Activated CD4-positive, CD25-positive, alpha-beta regulatory T cell treated with anti-CD3 and anti-CD28 coated beads, Interleukin-2, amount 50 U/mL, for 24 hours (primary cell): ENCODE measurements at places on chromosomes 12 and 14.

DNA sequence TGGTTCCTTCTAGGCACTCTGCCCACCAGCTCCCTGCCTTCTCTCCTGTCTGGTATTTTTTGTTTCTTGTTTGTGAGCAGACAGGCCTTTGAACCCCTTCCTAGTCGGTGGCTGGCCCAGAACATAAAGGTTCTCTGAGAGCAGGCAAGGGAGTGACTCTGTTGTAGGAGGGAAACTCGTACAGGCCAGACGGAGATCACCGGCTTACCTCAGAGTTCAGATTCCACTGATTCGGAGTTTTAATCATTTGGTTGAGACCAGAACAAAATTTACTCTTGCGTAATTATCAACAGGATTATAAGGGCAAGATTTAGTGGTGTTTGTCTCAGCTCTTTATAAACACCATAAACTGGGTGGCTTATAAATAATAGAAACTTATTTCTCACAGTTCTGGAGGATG, 128.3 kb downstream of the PLXNC1 start:
- ATAC-seq = no peak

GRCh38 chr14:77556946-77557345, 58.3 kb upstream of the ISM2 start:
- no peak for ATAC-seq

DNA sequence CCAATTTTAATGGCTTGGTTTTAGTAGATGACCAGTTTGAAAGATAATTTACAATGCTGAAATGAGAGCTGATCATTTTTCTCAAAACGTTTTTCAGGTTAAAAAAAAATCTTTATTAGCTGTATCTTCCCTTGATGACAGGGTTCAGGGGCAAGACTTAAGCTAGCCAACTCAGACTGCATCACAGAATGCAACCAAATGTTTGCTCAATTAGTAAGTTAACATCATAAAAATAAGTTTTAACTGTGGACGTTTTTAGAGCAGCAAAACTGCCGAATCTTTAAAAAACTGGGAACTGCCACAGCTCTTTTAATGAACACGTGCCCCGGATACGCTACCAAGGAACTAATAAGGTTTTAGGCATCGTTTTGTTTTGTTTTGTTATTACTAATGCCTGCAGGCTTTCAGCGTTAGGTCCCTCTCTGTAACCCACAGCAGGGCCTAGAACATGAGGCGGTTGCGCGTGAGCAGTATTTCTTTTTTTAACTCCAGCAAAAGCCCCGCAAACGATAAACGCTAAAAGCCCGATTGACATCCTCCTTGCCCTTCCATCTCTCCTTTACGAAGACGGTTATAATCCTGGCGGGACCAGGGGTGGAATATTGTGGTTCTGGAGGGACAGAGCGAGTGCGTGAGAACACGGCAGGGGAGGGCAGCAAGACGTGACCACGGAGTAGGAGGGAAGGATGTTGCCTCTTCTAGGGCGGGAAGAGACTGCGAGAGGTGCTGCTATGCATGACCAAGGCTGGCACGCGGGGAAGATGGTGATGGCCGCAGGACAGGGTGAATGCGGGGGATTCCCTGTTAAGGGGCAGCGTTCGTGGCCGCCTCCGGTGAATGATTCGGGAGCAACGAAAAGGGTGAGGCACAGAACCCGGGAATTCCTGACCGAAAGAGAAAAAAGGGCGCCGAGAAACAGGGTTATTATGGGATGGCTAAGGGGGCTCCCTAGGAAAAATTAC, 652 bp downstream of the SUPT16H start:
- peak; percentile 39 for ATAC-seq

- ATAC-seq = peak; percentile 79
Measured at GRCh38 chr14:21264025-21264801, 5.0 kb downstream of the HNRNPC start.

DNA sequence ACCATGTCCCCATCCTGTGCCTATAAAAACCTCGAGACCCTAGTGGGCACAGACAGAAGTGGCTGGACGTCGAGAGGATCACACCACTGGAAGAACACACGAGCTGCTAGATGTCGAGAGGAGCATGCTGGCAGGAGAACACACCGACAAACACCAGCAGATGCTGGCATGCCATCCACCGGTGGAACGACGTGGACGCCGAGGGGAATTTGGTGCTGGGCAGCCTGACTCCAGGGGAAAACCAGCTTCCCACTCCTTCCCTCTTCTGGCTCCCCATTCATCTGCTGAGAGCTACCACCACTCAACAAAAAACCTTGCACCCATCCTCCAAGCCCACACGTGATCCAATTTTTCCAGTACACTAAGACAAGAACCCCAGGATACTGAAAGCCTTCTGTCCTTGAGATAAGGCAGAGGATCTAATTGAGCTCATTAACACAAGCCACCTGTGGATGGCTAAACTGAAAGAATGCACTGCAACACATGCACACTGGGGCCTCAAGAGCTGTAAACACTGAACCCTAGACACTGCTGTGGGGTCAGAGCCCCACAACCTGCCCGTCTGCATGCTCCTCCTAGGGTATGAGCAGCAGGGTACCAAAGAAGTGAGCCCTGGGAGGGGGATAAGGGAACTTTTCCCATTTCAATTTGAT, 9.5 kb downstream of the RNASE6 start:
- ATAC-seq = no peak

DNA sequence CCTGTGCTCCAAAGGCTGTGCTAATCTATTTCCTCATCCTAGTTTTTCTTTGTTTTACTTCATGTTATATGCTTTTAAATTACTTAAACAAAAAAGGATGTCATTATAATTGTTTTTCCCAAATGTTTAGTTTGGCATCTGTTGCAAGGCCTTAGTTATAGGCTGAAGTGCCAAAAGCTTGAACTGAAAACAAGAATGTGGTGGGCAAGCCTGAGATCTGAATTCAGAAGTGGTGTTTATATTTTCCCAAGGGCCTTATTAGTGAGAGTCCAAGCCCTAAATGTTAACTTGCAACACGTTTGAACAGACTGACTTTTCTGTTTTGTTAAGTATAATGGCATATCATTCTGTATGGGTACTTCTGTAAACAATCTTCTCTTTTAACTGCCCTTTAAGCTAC, 326.8 kb downstream of the CCDC91 start:
- no peak for ATAC-seq

DNA sequence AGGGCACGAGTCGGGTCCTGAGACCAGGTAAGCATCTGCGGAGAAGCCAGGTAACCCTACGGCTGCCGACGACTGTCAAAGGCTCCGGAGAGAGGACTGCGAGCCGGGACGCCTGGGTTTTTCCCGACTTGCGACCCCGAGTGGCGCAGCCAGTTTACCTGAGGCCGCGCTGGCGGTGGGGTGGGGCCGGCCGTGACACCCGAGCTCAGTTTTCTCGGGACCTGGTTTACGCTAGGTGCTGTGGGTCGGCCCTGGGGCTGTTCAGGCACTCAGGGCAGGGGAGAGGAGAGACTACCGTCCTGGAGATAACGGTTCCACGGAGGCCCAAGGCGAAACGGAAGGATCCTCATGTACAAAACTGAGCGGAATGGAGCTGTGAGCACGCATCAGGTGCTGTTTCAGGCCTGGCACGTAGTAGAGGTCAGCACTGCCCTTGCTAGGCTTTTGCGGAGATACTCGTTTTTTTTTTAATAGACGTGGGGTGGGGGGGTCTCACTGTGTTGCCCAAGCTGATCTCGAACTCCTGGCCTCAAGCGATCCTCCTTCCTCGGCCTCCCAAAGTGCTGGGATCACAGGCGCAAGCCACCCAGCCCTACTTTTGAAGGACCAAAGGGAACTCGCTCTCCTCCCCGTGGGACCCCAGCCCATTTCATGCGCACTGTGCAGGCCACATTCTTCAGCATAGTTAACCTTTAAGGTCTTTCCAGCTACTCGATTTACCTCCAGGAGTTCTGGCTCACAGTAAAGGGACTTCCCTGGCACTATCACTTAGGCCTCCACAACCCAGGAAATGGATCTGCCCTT, 471 bp downstream of the MTRFR start:
- ATAC-seq = peak; percentile 8

GRCh38 chr12:2017546-2018337, 13.5 kb upstream of the DCP1B start:
- ATAC-seq = peak; percentile 22

DNA sequence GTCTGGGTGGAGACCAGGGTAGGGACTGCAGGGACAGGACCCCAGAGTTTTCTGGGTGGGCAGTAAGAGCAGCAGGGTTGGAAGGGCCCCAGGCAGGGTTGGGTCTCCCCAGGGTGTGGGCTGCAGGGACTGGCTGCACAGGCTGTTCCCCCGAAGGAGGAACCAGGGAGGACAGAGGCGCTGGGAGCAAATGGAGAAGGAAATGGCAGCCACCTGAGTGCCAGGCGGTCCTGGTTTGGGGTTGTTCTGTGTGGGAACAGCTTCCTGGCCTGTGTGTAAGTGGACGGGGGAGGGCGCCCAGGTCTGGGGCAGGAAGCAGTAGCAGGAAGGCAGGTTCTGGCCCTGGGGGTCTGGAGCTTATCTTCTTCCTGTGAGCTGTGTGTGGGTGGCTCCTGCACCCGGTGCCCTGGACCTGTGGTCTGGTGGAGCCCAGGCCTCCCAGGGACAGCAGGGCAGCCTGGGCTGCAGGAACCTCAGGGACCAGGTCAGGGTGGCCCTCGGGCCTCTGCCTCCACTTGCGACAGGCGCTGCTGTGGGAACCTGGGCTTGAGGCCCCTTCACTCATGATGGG, 372.8 kb downstream of the TMEM121 start:
- no peak for ATAC-seq
